ENCODE measurements at places on chromosomes 7 and 10.
A peak's percentile ranks its signal among the peaks of the same experiment; 100 is the strongest.

GRCh38 chr7:41067576-41067975 lies 635.3 kb downstream of the INHBA start:
- no peak for DNase-seq

DNA sequence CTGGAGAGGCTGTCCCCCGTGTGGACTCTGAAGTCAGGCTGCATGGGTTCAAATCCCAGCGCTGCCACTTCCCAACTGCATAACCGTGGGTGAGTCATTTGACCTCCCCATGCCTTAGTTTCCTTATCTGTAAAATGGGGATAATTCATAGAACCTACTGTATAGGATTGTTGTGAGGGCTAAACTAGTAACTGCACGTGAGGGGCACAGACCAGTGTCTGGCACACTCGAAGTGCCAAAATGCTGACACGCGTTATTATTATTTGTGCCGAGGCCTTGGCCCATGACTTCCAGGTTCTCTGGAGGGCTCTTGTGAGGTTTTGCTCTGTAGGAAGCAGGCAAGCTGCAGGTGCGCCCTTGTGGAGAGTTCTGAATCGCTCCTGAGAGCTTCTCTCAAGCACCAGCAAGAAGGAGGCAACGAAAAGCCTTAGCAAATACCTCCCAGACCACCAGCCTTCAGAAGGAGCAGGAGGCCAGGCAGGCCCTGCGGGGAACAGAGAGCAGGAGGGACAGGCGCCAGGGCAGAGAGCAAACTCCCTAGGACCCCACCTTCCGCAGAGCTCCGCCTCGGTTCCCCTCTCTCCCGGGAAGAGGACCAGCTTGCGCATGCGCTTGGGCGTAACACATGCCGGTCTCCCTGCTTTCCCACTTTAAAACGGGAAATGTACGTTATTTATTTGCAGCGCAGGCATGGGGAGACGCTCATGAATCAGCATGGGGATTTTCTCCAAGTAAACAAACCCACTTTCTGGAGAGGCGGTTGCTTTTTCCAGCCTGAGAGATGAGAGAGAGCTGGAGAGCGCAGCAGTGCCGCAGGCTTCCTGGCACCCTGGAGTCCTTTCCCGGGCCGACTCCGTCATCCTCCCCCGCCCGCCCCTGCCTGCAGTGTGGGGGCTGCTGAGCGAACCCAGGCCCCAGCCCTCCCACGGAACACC lies 39.6 kb downstream of the SORCS3 start:
- DNase-seq, result peak; percentile 74

GRCh38 chr7:130921391-130922180 lies 187.6 kb upstream of the KLF14 start:
- peak; percentile 90 for DNase-seq

- DNase-seq, result peak; percentile 31
Measured at GRCh38 chr7:73482746-73483145, 39.3 kb downstream of the BAZ1B start.

DNA sequence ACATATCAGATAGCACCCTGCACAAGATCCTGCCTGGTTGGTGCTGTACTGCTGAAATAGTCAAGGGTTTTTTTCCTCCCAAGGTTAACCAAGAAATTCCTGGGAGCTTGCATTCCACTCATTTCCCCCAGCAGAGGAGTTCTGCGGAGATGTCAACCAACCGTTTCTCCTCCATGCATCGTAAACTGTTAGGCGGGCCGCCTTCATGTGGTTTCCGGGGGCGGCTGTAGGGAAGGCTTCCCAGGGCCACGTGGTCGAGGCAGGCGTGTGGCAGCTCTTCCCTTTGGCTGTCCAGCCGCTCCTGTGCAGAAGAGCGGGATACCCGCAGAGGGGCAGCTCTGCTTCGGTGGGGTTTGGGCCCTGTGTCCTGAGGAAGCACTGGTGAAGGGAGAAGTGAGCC lies 113.7 kb downstream of the RGS10 start:
- DNase-seq, result no peak

- DNase-seq, result no peak
Measured at GRCh38 chr10:51689536-51689935, 9.9 kb downstream of the CSTF2T start.

GRCh38 chr7:29115130-29115687 lies 31.1 kb downstream of the CPVL start:
- no peak for DNase-seq

DNA sequence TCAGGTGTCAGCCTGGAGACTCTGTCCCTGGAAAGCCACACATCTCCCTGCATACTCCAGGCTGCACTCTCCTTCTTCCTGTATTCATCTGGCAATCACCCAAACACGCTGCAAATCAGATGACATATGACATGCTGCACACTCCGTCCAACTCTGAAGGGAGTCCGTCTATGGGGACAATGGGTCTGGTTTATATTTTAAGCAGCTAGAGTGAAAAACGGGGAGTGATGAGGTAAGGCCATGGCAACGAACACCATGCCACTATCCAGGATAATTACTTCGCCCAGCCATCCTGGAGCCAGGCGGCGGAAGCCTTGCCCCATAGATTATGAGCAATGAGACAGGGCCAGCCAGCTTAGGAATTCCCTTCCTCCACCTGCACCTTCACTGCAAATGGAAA lies 140.1 kb downstream of the PLXNA4 start:
- no peak for DNase-seq

GRCh38 chr7:99997545-99998137 lies 17.8 kb upstream of the ZKSCAN1 start:
- peak; percentile 40 for DNase-seq

DNA sequence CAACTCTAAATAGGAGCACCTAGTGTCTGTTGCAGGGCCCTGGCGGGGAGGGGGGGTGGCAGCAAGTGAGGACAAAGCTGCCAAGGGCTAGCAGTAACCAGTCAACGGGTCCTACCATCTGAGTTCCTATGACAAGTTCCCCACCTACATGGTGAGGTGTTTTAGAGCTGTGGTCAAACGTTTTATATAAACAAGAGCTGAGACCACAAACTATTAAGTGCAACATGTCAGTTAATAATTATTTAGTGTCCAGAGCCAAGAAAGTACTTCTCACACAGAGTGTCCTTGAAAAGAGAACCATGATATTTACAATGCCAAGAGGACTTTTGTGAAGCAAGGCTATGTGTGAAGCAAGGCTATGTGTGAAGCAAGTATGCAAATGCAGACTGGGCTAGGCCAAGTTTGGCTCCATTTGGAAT lies 434.7 kb downstream of the TNS3 start:
- DNase-seq, result no peak
